Mammary epithelial cell (primary cell): ENCODE measurements at places on chromosomes 2 and 18.

DNA sequence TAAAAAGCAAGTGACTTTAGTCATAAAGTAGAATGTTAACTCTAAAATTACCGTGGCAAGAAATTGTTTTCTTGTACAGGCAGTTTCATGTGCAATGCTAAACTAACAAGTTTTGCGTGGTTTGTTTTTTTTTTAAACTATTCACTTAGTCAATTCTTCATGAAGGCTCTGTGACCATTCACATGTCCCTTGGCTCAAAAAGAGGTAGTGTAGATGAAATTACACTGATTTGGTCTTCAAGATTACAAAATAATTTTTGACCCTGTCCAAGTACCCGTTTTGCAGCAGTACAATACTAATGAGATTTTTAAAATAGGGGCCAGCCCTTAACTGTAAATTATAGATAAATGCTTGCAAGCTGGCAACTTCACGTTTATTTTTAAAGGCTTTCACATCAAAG lies 1.3 kb downstream of the TMEM131 start:
- no peak for DNase-seq

- DNase-seq, result no peak
Measured at GRCh38 chr2:95026471-95027368, 1.2 kb downstream of the MAL start.

GRCh38 chr2:178553047-178553446 lies 72.8 kb downstream of the PLEKHA3 start:
- peak; percentile 82 for DNase-seq

DNA sequence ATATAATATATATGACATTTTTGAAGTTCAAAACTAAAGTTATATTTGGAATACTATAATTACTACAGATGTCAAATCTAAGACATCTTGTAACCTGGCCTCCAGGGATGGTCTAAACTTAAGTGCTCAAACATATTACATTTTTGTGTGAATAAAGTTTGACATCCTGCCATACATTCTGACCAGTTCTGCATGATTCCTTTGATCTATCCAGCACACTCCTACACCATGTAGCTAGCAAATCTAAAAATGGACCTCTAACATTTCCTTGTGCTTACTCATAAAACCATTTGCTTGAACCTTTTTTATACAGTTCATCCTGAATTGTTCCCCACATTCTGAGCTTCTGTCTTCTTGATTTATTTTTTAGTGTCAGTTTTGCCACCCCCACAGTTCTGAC lies 294.3 kb upstream of the ZNF804A start:
- no peak for DNase-seq

DNA sequence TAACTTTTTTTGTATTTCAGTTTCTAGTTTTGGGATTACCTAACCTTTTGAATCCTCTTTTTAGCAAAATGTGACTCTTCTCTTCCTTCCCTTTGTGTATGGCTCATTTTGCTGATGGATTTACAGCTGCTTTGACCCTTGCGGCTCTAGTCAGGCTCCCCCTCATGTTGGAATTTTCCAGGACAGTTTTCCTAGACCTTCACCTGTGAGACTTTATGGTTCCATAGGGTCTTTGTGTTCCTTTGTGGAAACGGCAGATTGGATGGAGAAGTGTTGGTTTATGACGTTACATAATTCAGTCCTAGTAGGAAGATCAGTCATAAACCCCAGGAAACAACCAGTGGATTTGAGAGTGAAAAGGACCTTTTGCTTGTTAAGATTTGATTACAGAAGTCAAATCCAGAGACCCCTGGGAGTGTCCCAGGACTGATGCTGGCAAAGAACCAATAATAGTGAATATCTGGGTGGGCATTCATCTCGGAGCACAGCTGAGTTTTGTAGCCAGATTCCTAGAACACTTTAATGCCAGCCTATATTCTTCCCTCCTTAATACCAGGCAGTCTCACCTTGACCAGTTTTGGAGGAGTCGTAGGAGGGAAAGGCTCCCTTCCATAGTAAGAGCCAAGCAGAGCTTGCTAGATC lies 42.7 kb downstream of the SOCS6 start:
- DNase-seq, result no peak

DNA sequence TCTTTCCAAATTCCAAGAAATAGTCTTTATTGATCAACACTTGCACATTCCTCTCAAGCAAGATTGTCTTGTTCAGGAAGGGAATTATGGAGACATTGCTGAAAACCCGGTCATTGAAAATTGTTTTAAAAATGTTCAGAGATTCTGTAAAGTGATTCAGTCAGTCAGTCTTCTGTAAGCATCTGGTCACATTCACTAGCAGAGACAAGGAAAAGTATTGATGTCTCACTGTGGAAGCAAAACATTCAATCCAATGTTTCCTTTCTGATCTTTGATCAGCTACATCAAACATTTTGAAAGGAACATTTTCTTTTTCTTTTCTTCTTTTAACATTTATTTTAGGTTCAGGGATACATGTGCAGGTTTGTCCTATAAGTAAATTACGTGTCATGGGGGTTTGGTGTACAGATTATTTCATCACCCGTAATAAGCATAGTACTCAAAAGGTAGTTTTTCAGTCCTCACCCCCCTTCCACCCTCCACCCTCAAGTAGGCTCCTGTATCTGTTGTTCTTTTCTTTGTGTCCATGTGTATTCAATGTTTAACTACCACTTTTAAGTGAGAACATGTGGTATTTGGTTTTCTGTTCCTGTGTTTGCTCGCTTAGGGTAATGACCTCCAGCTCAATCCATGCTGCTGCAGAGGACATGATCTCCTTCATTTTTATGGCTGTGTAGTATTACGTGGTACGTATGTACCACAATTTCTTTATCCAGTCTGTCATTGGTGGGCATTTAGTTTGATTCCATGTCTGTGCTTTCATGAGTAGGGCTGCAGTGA lies 61.2 kb downstream of the CTNNA2 start:
- DNase-seq, result no peak

DNA sequence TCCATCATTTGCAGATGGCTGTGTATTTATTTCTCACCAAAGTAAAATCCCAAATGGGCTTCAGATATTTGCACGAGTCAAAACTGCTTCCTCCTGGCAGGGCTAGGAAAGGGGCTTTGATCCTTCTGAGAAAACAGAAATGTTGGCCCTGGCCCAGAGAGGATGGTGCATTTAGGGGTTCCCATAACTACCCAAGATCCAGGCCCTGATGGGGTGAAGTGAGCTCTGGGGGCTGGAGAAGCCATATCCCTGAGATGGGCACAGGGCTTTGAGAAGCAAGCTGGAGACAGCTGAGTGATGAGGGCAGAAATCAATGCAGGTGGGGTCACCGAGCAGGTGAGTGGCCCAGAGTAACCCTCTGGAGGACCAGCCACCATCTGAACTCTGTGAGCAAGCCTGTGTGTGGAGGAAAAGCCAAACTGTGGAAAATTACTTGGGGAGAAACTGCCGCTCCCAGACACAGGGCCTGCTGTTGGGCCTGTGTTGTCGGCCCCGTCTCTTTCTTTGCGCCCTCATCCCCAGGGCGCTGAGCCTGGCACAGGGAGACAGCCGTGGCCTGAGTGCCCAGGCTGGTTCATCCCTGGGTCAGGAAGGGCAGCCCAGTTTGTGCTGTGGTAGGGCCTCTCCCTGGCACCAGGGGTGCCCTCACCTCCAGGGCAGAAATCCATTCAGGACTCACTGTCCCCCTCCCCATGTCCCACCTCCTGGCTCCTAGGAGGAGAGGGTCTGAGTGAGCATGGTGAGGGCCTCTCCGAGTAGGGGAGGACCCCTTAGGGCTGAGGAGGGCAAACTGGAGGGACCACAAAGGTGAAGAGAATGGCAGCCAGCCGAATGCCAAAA lies 167.8 kb upstream of the HAAO start:
- DNase-seq, result no peak

GRCh38 chr2:95025406-95026319 lies at the start of gene MAL:
MAL (plus strand) TSS chr2:95025708; CDS start chr2:95025793, 85 bp downstream.
- DNase-seq, result peak; percentile 23

DNA sequence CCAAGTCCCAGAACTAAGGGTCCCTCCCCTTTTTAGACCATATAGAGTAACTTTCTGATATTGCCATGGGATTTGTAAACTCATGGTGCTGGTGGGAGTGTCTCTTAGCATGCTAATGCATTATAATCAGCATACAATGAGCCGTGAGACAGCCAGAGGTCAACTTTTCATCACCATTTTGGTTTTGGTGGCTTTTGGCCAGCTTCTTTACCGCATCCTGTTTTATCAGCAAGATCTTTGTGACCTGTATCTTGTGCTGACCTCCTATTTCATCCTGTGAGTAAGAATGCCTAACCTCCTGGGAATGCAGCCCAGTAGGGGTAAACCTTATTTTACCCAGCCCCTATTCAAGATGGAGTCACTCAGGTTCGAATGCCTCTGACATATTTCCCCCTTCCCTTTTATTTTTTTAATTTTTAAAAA lies 148.2 kb downstream of the PHLPP1 start:
- DNase-seq, result peak; percentile 59

DNA sequence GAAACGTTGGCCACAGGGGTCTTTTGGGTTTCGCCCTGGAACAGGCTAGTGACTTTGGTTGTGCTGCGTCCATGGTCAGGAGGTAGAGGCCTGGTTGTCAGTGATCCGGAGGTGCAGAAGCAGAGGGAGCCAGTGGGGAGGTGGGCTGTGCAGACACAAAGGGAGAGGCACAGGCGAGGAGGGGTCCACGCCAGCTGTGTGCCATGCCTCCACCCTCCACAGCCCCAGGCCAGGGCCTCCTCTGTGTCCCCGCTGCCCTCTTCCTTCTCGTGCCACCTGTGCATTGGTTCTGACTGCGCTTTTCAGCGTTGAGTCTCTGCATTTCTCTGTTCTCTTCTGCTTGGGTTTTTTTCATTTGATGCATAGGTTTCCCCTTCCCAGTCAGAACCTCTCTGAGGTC lies 121.0 kb downstream of the GBX2 start:
- no peak for DNase-seq

DNA sequence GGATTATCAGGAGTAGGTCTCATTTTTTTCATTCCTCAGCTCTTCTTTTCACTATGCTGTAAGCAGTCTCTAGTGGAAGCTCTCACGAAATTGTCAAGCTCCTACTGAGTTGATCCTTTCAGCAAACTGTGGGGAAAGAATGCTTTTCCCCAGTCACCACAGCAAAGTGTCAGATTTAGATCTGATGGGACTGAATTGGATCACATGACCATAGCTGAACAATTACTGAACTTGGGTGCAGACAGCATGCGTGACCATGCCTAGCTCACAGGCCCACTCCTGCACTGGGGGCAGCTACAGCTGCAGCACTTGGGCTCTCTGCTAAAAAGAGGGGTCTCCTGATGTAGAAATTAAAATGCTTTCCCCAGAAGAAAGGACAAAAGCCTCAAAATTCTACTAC lies 3.1 kb downstream of the ARHGAP15 start:
- no peak for DNase-seq

DNA sequence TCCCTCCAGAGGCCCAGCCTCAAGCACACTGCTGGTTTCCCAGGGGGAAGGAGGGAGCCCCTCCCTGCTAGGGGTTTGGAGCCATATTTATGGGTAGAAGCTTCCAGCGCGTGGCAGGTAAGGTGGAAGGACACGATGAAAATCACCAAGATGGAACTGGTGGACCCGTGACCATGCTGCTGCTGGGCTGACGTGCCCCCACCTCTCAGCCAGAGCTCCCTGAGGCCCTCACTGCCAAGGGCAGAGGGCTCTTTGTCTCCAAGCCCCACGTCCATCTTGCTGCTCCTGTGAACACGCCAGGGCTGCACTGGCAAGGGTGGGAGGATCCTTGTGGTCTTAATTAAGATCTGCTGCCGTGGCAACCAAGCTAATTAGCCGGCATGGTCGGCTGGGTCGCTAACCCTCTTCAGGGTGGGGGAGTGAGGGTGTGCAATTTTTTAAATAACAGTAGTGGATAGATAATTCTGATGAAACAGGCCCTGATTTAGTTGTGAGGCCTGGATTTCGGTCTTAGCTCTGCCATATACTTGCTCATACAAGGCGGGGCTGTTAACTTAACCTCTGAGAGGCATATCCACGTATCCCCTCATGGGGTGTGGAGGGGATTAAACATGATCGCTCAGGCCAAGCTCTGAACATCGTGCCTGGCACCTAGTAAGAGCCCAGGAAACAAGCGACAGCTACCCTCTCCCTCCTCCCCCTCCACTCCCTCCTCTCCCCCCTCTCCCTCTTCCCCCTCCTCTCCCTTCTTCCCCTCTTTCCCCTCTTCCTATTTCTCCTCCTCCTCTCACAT lies 232.8 kb downstream of the CELF4 start:
- no peak for DNase-seq

DNA sequence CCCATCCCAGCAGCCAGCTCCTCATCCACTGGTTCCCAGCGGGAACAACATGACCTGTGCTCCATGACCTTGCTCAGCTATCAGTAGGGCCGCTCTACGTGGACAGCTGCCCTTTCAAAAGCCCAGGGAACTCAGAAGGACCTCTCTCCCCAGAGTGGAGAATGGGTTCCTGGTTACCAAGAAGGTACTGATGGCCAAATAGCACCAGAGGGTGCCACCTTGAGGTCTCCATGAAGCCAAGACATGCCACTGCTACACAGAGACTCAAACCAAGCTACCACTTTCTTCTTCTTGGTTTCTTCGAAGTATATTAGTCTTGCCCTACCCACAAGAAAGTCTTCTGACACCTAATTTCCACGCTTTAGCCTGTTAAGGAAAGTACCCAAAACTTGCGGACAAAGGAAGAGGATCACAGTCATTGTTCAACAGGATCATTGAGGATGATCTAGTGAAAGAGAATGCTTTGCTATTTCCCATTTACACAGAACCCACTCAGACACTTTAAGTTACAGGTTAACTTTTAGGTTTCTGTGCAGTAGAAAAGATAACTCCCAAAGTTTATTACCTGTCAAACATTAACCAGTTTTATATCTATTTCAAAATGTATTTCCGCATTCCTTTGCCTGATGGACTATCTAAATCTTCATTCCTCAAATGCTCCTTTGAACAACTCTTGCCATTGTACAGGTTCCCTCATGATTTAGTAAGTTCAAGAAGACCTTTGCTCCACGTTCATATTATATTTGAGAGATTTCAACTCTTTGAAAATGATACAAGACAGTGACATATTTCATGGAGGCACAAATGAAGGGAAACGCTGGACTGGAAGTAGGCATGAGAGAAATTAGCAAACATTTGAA lies 102.2 kb downstream of the ALPK2 start:
- no peak for DNase-seq

DNA sequence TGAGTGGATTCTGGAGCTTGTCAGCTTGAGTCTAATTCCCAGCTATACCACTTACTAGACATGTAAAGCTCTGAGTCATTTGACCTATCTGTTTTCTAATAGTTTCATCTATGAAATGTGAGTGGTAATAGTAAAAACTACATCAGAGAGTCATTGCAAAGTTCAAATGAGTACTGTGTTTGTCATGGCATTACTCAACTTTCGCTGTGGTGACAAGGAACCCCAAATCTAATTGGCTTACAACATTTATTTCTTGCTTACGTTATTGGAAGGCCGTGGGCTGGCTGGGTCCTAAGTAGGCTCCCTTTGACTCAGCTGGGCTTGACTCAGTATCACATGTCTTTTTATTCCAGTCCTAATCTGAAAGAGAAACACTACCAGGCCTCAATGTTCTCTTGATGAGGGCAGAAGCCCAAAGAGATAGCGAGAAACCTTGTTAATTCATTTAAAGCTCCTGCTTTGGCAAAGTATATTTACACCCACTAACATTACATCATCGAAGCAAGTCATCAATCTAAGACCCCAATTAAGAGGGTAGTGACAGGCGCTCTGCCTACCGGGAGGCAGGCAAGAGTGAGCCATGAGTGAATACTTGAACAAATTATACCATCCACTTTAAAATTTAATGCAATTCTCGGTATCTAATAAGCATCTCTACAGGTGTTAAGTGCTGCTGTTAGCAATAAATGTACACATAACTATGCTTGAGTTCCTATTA lies 431.8 kb upstream of the SPHKAP start:
- peak; percentile 85 for DNase-seq
